CD4-positive, alpha-beta T cell treated with Interleukin-6 at 100 ng/mL for 8 hours (primary cell): ENCODE measurements at places on chromosomes 6 and 20.

- no peak for DNase-seq
Measured at GRCh38 chr6:133191323-133191722, 49.8 kb upstream of the EYA4 start.

GRCh38 chr6:34514593-34515472, 41.3 kb downstream of the SPDEF start:
- DNase-seq: no peak

- DNase-seq: no peak
Measured at GRCh38 chr6:91087908-91088307, 501.0 kb upstream of the MAP3K7 start.

GRCh38 chr20:9068841-9069663, at the start of gene PLCB4:
TSS of gene PLCB4 (plus strand) at chr20:9069087. CDS start at chr20:9307815, 238,728 bp downstream.
- no peak for DNase-seq

- peak; percentile 17 for DNase-seq
Measured at GRCh38 chr20:57092112-57092899, 174.1 kb downstream of the BMP7 start.

DNA sequence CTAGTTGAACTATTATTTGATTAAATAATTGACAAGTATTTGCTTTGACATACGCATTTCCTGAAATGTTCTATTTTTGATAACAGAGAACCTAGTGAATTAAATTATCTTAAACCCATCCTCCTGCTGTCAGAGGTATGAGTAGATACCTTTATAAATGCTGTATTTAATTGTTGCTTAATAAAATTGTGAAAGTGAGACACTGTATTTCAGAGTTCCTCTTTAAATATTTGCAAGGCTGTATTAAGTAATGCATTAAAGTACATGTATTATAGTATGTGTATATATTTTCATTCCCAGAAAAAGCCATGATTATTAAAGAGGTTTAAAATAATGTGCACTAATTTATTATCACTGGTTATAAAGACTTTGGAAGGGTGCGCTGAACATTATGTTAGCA, 483.8 kb downstream of the TFAP2B start:
- no peak for DNase-seq

DNA sequence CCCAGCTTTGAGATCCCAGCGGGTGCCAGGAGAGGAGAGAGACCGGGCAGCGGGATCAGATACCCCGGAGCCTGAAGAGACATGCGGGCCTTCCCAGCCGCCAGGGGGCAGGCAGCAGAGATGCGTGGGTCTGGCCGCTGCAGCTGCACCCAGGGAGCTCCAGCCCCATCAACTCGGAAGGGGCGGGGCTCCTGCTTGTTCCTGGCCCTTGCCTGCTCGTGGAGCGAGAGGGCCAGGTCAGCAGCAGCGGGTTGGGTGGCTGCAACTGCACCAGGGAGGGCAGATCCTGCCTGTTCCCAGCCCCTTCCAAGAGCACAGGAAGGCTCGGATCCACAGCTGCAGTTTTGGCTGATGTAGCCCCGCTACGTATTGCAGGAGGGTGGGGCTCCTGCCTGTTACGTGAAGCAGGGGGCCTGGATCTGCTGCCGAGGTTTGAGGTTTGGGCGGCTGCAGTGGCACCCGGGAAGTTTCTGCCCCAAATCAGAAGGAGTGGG, 532.8 kb downstream of the RFPL4B start:
- DNase-seq: peak; percentile 1

DNA sequence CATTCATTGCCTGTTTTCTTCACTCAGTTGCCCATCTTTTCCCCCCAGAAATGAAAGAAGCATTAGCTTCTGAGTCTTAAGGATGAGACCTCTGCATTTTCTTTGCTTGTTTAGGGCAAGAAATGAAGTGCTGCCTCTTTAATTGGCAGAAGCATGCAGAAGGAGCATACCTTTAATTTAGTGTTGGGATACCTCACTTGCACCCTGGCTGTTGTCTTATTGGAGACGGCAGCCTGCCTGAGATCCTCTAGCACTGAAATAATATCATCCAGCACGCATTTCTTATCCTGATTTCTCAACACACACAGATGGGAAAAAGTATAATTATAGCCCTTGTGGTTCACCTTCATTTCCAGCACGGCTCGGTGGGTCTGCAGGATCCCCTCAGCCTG, 43.1 kb downstream of the PTCHD4 start:
- DNase-seq: no peak

DNA sequence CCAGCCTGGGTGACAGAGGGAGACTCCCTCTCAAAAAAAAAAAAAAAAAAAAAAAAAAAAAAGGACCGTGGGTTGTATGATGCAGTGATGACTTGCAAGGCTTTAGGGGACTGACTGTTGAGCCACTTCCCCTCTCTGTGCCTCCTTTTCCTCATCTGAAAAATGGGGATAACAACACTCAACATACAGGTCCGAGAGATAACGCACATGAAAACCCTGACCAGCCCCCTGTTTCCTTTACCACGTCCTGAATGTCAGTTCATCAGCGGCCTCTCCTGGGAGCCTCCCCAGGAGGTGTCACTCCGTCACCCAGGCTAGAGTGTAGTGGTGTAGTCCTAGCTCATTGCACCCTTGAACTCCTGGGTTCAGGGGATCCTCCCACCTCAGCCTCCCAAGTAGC, 3.9 kb downstream of the SLA2 start:
- no peak for DNase-seq

DNA sequence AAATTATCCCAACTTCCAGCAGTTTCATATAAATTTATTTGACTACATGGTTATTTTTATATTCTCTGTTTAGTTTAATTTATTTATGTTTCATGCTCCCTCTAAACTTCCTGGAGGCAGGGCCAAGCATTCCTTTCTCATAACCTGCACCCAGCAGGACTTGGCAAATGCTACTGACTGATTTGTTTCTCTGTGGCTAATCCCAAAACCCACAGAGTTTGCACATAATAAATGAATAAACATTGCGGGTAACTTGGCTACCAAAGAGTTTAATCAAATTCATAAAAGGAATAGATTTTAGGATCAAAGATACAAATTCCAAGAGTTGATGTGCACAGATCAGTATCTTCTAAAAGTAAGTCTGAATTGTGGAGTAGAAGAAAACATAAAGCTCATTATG, 239.5 kb downstream of the SLC35F1 start:
- DNase-seq: no peak

- no peak for DNase-seq
Measured at GRCh38 chr6:1504465-1504864, 105.2 kb upstream of the FOXC1 start.

DNA sequence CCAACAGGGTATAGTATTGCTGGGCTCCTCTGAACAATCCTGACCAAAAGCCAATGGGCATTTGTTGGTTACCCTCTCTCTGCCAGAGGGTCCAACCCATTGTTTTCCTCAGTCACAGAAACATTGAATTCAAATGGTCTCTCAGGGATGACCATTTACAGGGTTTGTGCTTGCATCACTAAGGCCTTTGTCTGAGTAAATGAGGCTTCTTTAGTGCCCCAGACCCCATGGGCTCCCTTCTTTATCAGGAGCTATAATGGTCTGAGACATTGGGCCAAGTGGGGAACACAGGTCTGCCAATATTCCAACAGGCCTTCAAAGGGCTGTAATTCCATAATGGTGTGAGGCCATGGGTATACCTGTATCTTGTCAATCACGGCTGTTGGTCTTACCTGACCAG, 27.1 kb downstream of the GSTA2 start:
- no peak for DNase-seq

GRCh38 chr6:140909156-140909555, 1223.6 kb upstream of the GJE1 start:
- DNase-seq: no peak

GRCh38 chr6:70667256-70667710, 400 bp upstream of the SMAP1 start:
- DNase-seq: no peak

GRCh38 chr20:63686492-63687321, 9.7 kb upstream of the TNFRSF6B start:
- DNase-seq: peak; percentile 17

DNA sequence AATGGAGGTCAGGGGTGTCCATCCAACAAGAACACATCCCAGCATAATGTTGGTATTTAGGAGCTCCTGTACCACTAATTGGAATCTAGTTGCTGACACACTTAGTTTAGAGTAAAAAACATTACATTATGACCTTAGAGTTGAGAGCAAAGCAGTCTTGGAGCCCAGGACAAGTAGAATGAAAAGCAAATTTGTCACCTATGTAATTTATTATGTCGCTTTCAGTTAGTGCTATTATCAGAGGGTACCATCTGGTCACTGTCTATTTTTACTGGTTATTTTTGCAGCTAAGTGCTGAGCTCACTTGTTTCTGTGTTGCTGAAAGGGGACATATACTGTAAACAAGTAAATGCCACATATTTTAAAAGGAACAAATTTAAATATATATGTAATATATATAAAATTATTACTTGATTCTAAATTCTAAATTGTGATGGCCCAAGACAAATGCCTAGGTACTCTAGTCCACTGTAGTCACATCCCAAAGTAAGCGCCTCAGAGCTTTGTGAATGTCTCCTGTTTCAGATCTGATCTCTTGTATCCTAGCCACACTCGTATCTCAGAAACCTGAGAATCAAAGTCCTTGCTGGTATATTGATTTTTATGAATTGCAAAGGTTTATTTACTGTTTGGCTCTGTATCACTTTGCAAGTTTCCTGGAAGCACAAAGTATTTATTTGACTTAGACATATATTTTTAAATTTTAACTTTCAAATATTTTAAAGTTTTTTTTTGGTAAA, 148.6 kb upstream of the MAN1A1 start:
- DNase-seq: no peak

- DNase-seq: no peak
Measured at GRCh38 chr6:129567374-129567773, 142.6 kb downstream of the ARHGAP18 start.

DNA sequence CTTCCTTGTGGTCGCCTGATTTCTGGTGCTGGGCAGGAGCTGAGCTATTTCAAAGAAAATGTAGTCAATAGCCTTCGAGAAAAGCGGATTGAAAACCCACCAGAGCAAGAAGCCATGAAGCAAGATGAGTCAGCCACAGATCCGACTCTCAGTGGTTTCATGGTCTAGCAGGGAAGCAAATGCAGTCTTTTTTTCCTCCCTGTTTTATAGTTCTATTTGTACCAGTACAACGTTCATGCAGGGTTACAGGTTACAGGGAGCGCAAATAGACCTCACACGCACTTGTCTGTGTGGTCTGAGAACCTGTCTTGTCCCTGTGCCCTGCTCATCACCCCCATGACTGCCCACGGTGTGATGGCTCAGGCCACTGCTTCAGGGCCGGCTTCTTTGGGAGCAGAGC, 309.8 kb upstream of the SUPT3H start:
- DNase-seq: no peak

DNA sequence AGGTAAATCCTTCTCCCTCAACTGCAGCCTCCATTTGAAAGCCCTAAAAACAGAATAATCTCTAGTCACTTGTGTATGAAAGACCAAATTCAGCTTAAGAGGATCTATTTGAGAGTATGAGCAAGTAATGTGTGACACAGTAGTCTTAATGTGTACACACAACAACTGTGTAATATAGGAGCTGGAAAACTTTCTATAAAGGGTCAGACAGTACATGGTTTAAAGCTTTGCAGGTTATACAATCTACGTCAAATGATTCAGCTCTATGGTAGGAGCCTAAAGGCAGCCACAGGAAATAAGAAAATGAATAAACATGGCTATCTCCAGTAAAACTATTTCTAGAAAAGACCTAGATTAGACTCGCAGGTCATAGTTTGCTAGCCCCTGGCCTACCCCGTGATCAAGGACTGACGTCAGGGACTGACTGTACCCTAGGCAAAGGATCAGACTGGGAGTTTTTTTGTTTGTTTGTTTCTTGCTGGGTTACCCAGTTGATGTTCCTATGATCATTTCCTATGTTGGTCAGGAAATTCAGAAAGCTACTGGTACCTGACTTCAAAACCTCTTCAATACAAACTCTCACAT, 39.7 kb downstream of the BTBD9 start:
- DNase-seq: no peak

DNA sequence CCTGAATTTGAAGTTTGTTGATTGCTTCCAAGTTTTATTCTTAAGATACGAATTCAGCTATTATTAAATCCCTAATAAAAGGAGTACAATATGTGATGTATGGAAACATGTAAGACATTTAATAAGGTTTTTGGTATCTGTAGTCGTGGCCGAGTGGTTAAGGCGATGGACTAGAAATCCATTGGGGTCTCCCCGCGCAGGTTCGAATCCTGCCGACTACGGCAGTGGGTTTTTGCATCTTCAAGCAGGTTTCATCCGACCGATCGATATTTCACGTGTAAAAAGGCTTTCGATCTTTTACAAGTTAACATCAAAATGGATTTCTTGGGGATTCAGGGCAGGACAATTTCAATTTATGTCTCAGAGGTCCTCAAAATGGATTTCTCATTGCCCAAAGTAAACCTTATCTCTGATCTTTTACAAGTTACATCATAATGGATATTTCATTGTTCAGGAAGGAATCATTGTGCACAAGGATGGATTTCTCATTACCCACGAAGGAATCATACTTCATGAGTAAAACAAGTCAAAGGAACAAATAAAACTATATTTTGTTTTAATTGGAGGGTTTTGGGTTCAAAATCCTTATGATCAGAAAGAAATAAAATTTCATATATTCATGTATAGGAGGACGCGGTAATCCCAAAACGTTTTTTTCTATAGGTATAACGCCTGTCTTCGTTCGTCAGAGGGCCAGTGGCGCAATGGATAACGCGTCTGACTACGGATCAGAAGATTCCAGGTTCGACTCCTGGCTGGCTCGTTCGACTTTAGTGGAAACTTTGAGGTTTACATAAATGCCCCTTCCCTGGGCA, 37.3 kb upstream of the BTN3A2 start:
- DNase-seq: peak; percentile 45

DNA sequence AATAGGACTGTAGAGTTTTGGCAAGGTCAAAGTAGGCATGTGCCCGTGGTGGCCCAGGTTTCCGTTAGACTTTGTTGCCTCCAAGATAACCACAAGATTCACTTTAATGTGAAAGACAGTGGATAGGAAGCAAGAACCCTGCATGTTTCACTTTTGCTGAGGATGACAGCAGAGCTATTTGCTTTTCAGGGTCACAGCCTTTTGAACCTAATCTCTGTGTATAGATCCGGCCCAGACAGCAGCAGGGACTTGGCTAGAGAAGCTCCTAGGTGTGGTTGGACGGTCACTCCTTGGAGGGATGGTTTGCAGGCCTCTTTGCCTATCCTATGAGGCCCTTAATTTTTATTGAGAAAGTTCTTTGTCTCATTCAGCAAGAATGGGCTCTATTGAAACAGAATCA, 538.8 kb downstream of the HACE1 start:
- no peak for DNase-seq

GRCh38 chr6:139679516-139680179, 305.2 kb upstream of the CITED2 start:
- DNase-seq: no peak

DNA sequence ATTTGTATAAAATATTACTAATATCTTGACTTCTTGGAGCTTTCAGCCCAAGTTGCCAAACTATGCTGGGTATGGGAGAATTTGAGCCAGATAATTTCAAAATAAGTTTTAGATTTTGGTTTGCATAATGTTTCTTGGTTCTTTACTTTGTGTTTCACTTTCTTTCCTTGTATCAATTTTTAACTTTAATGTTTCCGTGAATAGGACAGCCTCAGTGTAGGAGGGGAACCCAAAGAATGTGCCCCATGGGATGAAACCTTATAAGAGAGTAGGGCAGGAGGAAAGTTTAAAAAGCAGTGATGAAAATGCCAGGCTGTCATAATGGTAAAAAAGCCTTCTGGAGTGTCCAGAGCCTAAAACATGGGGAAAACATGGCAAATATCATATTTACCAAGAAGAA, 252.4 kb upstream of the IRAK1BP1 start:
- DNase-seq: no peak

GRCh38 chr6:29999416-29999815, 57.1 kb downstream of the HLA-A start:
- no peak for DNase-seq

- no peak for DNase-seq
Measured at GRCh38 chr6:37544530-37544929, 44.8 kb upstream of the CCDC167 start.
